ENCODE measurements at places on chromosomes 7 and 10. TPM values are rescaled to one million over a fixed set of nuclear protein-coding genes. Genes with fewer than 3 reads are reported as not detected.

INSYN2A gene
- total RNA-seq: not detected

- no peak for DNase-seq
These were observed 830.4 kb upstream of the IGFBP3 start for GRCh38 chr7:46751471-46751870.

DPP6 gene
- total RNA-seq: not detected

GRCh38 chr7:22193450-22193983, 163.4 kb downstream of the RAPGEF5 start:
- DNase-seq: no peak

DNA sequence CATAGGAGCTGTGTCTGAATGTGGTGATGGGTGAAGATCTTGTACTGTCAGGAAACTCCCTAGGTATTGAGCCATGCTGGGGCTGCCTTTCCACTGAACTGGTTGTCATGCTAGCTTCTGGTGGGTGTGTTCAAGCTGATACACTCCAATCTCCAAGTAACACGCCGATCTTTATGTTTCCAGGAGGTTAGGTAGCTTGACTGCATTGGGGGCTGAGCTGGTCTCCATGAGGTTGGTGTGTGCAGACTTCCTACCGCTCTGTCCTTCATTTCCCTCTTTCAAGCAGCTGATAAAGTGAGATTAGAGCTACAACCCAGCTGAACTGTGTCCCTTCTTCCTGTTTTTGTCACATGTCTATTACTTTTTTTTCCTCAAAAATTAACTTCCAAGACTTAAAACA, 265.5 kb downstream of the ANKRD30A start:
- DNase-seq: no peak

- DNase-seq: no peak
These were observed 3.1 kb upstream of the EVX1 start for GRCh38 chr7:27239387-27240014.

Data from activated CD8-positive, alpha-beta memory T cell treated with anti-CD3 and anti-CD28 coated beads, Interleukin-2, amount 10 ng/mL, durations not matched to agents 7 days and 5 days (primary cell).